ENCODE measurements at places on chromosomes 1 and 21.

- DNase-seq = peak; percentile 83
Observed at GRCh38 chr1:16187748-16188401, 24.6 kb downstream of the ARHGEF19 start.

- no peak for DNase-seq
Observed at GRCh38 chr1:230591678-230592077, 50.6 kb upstream of the COG2 start.

DNA sequence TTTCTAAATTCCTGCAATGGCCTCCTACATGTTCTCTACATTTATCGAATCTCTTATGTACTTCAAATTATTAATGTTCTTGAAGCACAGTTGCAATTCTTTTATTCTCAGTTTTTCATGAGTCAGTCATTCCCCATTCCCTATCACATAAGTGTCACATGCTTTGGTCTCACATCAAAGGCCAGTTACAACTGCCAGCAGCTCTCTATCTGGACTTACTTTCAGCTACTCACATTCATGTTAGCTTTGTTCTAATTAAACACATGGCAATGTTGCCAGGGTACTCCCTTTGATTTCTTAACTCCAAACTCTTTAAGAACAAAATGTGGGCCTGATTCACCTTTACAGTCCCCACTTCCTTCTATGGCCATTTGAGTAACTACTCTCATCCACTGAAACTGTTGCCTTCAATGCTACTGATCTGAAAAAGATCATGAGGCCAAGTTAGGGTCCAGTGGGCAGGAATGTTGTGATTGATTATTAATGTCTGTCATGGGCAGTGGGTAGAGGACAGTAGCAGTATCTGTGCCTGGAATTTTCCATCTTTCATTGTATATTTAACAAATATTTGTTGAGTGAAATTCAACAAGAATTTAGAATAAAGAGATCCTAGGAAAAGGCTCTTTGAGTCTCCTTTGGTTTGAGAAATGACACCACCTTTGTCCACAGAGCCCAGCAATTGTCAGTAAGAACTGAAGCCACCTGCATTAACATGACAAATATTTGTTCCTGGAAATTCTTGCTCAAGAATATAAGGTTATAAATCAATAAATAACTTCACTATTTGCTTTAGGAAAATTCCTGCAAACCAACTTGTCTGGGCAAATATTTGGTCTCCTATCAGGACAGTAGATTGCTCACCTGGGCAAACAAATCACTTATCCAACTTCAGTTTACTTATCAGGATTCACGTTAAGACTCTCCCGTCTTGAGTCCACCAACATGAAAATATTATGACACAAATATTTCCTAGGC is 153.6 kb upstream of the SAMSN1 start:
- no peak for DNase-seq

GRCh38 chr1:39866767-39867166 is 16.5 kb downstream of the TRIT1 start:
- DNase-seq = no peak

DNA sequence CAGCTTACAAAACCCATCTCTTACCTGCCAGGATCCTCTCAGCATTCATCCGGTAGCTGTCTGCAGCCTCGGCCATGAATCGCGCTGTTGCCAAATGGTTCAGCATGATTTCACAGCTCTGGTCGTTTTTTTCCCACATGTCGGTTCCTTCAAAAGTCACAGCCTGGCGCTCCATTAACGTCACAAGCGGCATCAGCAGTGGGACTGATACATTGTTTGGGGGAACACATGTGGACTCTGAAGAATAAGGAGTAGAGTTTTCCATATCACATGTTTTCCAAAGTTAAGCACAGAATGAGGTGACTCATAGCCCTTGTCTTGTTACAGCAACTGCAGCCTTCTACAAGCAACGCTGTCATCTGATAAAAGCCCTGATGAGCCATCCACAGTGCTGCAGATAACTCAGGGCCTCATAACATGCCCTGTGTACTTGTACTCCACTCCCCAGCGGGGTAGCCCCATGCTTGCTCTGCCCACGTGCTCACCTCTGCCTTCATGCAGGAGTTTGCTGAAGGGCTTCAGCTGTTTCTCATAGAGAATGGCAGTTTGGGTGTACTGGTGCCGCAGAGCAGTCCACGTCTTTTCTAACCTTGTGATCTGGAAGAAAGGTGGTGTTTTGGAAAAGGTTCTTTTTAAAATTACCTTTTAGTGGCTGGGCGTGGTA is 114.2 kb downstream of the BCAR3 start:
- DNase-seq = peak; percentile 73

GRCh38 chr1:54248966-54249365 is 49.0 kb downstream of the MRPL37 start:
- DNase-seq = no peak
